ENCODE measurements at places on chromosomes 12 and 14.

DNA sequence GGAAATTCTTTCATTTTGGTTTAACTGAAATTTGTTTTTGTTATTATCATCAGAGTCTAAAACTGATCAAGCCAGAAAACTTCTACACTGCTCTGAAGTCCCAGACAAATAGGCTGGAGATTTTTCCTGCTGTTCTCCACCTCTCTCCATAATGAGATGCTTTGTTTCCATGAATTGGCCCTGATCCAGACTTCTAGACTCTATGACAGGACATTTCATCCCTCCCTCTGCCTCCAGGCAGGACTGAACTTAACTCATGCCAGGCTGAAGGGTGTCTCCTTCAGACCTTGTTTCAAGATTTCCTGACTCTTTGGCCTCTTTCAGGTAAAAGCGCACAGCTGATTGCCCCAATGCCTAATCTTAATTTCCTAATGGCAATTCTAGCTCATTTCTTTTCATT, 69.1 kb upstream of the HOXC13 start:
- no peak for DNase-seq

DNA sequence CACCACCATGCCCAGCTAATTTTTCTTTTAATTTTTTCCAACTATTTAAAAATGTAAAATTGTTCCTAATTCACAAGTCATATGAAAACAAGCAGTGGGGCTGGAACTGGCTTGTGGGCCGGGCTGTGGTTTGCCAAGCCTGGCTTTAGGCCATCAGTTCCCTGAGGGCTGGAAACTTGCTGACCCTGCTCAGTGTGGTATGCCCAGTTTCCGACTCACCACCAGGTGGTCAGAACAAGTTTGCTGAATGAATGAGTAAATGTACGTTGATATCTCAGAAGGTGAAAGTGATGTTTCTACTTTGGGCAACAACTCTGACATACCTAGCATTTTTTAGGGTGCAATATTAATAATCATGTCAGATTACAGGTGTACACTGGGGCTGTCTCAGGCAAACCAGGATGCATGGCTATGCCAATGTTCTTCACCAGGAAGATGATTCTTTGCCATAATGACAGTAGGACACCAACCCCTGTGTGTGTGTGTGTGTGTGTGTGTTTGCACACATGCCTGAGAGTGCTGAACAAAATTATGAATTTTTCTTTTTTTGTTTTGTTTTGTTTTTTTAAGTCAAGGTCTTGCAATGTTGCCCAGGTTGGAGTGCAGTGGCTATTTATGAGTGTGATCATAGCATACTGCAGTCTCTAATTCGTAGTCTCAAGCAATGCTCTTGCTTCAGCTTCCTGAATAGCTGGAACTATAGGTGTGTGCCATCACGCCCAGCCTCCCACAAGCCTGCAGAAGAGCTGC, 106.1 kb downstream of the PTPN11 start:
- DNase-seq = no peak

DNA sequence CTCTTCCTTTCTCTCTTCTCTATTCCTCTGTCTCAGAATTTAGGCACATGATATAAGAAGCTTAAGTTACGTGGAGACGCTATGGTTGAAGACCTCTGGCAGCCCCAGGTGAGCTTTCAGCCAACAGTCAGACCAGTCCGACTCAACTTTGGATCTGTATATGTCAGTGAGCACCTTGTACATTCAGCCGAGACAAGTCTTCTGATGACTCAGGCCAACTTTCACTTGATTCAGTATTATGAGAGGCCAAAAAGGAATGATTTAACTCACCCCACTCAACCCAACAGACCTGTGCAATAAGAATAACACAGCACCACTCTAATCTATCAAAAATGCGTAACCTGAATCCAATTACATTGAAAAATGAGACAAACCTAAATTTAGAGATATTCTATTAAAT, 47.5 kb upstream of the FOXG1 start:
- DNase-seq = no peak

GRCh38 chr14:25537846-25538455, 488.0 kb upstream of the STXBP6 start:
- DNase-seq = peak; percentile 28

DNA sequence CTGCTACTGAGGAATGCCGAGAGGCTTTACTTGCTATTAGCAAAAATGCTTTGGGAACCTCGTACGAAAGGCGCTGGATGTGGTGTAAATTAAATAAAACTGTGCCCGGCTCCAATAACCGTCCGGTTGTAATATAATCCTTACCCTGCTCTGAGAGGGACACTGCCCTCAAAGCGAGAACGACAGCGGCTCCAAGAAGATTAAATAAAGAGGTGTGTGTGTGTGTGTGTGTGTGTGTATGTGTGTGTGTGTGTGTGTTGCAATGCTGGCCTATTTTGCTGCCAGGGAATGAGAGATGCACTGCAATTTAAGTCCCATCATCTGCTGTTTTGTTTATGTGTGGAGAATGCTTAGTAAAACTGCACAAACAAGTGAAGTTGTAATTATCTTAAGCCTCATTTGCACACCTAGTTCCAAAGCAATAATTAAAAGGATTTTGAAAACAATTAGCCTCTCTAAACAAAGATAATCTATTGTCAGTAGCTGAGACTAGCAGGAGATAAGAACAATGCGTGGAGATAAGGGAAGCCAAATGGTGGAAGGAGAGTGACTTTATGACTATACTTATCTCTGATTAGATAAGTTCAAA, 1.2 kb upstream of the SIX1 start:
- DNase-seq = no peak

DNA sequence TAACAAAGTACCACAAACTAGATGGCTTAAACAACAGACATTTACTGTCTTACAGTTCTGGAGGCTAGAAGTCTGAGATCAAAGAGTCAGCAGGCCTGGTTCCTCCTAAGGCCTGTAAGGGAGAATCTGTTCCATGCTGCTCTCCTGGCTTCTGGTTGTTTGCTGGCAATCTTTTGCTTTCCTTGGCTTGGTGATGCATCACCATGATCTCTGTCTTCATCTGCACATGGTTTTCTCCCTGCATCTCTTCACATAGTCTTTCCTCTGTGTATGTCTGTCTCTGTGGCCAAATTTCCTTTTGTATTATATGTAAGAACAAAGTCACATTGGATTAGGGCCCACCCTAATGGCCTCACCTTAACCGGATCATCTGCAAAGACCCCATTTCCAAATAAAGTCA, 168.5 kb downstream of the CAPZA3 start:
- DNase-seq = no peak

All from fibroblast of skin of back (primary cell).